ENCODE measurements at places on chromosomes 4 and X.

DNA sequence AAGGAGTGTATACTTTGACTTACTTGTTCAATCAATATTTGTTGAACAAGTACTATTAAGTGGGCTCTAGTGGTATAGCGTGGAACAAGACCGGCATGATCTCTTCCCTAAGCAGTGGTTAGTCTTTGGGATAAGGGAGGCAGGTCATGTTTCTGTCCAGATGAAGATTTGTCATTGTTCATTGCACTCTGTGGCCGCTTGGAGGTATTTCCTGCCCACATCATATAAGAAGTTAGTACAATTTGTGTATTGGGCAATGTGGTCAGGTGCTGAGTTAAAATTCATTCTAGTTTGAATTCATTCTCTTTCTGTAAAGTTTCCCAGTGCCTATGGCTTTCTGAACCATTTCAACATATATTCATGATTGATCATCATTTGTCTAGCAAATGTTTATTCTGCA, 101.1 kb upstream of the SHISA3 start:
- no peak for DNase-seq

DNA sequence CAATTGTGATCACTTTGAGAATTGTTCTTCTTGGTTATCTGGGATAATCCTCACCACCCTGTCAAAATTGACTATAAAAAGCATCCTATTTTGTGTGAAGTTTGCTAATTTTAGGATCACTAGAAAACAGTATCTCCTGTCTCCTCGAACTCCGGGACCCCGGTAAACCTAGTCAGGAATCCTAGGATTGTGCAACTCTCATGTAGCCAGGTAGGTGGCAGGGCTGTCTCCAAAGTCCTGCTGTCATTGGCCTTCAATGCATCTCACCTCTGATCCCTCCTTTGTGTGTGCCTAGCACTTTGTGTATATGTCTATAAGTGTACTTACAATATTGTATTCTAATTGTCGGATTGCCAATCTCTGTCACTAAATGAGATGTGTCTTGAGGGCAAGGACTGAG, 1564.8 kb downstream of the RPA4 start:
- no peak for DNase-seq

- DNase-seq = no peak
Measured at GRCh38 chrX:70332600-70332999, 42.7 kb downstream of the KIF4A start.

DNA sequence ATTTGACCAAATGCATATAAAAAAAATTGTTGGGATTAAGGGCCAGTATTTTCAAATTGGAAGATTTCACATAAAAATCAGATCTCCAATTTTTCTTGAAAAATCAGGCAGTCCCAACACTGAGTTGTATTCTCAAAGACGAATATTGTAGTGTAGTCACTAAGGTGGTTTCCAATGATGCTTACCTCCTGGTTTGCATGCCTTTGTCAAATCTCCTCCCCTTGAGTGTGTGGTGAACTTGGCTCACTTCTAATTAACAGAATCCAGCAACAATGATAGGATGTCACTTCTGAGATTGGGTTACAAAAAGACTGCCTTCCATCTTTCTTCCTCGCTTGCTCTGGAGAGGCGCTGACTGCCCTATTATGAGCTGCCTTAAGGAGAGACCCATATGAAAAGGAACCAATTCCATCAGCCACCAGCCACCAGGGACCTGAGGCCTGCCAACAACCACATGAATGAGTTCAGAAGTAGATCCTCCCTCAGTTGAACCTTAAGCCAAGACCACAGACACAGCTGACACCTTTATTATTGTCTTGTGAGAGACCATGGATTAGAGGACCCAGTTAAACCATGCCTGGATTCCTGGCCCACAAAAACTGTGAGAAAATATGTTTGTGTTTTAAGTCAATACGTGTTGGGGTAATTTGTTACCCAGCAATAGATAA, 31.2 kb upstream of the TSPAN5 start:
- no peak for DNase-seq

DNA sequence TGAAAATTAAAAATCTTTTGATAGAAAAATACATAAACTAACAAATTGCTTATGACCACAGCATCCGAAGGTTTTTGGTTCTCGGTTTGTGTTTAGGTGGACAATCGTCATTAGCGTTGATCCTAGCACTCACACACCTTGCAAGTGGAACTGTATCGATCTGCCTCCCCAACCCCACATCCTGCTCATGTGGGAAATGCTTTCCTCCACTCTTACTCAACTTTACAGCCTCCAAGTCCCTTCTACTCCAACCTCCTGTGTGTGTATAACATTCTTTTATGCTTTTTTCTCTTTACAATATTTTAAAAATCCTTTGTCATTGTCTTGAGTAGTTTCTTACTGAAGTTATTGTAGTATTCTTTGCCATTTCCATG, 15.6 kb upstream of the TMEM131L start:
- no peak for DNase-seq

DNA sequence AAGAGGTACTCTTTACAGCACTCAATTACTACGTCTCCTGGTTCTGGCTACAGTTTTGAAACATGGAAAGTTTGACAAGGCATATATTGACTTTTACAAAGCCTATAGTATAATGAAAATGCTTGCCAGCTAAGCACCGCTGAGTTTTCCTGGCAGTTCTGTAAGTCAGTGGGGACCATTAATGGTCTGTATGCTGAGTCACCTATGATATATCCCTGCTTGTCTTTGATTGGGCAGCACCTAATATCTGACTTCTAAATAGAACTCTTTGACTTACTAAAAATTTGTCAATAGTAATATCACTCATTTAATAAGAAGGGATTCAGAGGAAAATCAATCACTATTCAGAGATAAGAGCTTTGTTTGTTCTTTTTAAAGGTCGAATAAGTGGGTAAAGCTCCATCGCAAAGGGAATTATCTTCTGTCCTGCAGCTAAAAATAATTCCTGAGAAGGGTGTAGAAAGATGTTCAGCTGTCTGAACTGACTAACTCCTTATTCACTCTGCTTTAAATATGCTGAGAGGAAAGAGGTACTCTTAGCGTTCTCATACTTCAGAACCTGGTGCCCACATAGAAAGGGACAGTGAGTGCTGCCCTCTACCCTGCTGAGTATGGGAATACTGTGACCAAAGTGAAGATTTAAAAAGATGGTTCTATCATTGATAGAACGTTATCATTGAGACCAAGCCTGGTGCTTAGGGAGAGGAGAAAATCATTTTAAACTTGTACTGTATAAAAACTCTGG, 959 bp downstream of the SMPX start:
- no peak for DNase-seq

DNA sequence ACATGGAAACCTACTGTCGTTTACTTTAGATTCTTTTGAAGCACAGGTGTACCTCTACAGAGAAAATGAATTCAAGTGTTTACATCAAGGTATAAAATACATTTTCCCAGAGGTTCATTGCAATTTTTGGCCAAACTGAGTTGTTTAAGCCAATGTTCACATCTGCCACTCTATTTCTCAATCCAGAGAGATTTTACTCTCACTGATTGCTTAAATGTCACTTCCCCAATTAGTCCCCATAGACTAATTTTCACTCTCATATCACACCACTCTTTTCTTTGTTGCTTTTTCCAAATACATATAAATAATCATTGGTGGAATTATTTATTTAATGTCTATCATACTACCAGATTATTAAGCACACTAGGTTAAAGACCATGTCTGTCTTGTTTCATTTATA, 271.8 kb downstream of the PPP3CA start:
- DNase-seq = no peak

DNA sequence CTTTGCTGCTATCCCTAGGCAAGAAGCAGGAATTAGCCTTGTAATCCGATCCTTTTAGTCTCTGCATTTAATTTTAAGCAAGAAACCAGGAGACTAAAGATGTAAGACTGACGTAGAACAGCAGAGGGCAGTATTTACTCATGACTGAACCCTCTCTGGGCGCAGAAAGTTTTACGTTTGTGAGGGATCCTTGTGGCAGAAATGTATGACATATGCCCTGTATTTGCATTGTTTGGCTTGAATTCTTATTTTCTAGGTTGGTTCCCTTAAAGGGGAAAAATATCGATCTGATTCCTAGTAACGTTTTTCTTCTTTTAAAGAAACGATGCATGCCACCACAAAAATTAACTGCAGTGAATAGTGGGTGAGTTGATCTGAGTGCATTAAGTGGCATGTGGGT, 1.3 kb upstream of the FAT4 start:
- DNase-seq = peak; percentile 0

- no peak for DNase-seq
Measured at GRCh38 chr4:65973186-65973585, 302.9 kb upstream of the EPHA5 start.

DNA sequence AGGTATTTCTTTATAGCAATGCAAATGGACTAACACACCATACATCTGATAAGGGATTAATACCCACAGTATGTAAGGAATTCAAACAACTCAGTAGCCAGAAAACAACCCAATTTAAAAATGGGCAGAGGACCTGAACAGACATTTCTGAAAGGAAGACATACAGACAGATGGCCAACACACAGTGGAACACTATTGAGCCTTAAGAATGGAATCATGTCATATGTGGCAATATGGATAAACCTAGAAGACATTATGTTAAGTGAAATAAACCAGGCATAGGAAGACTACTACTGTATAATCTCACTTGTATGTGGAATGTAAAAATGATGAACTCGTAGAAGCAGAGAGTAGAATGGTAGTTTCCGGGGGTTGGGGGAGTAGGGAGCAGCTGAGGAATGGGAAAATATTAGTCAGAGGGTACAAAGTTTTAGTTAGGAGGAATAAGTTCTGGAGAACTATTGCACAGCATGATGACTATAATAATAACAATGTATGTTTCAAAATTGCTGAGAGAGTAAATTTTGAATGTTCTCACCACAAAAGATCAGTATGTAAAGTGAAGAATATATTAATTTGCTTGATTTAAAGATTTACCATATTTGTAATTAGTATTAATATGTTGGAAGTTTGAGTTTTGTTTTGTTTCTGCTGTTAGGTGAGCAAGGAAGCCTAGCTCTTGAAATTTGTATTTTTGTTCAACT, 25.2 kb downstream of the WDR44 start:
- no peak for DNase-seq

- no peak for DNase-seq
Measured at GRCh38 chrX:130083656-130084382, 26.5 kb downstream of the ELF4 start.

DNA sequence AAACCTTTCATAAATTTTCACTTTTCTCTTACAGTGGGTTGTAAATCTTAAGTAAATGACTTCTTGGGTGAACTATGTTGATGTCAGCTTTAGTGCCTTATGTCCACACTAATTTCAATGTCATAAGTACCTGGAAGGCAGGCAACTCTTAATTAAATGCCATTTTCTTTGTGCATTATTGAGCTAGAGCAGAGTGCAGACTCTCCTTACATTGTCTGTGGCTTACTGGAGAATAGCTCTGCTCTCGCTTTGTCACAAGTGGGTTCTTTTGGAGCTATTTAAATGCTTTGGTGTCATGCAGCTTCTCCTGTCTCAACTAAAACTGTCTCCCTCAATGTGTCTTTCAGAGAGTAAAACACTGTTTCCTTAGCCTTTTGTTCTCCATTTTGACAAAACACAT, 411.6 kb downstream of the STIM2 start:
- no peak for DNase-seq

Measured in NCI-H2107 (cell line).